Stimulated activated CD8-positive, alpha-beta memory T cell treated with anti-CD3 and anti-CD28 coated beads, Interleukin-4, amount 100 ng/mL, for 24 hours (primary cell): ENCODE measurements at places on chromosomes 1 and 21.

DNA sequence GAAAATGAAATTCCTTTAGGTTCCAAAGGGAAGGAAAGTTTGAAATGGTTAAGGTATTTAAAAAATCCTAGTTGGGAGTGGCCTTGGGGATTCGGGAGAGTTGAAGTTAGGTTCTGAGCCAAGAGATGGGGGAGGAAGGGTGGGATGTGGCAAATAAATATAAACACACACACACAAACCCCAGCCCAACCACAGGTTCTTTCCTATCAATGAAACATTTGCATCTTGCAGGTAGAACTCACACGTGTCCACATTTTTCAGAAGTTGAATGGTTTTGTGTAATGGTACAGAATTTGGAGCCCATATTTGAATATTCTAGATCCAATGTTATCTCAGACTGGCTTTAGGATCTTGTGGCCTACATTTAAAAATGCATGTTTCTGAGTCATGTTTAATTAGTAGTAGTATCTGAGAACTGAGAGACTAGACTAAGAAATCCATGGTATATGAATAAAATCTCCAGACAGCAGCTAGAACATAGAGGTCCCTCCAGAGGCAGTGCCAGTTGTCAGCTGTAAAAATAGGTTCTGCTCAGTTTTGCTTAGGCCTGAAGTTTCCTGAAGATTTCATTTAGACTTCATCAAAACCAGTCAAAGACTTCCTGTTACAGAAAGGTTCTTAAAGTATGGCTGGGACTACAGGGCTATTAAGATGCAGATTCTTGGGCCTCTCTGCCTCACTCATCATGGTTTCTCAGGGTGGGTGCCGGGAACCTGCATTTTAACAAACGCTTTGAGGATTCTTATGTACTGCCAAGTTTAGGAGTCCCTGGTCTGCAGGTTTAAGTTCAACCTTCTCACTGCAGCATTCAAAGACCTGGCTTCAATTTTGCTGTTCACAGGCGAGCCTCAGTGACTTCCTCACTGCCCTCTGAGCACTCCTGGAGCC, 21.3 kb downstream of the RUNX1 start:
- DNase-seq: no peak

GRCh38 chr1:58911841-58912499, 128.1 kb upstream of the JUN start:
- no peak for DNase-seq

DNA sequence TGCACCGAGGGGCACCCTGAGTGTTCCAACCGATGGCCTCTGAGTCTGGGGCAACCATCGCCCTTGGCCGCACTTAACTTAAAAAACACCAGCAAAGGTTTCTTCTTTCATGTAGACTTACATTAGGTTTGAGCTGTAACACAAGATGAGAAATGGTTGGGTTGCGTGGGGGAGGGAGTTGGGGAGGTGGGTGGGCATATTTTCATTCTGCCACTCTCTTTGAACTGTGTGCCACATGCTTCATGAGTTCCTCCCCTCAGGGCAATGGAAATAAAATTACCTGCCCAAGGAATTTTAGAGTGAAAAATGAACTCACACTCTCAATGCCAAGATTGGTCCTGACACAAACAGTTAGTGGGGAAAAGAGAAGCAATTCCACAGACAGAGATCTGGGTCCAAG, 430.1 kb upstream of the USP24 start:
- DNase-seq: no peak

DNA sequence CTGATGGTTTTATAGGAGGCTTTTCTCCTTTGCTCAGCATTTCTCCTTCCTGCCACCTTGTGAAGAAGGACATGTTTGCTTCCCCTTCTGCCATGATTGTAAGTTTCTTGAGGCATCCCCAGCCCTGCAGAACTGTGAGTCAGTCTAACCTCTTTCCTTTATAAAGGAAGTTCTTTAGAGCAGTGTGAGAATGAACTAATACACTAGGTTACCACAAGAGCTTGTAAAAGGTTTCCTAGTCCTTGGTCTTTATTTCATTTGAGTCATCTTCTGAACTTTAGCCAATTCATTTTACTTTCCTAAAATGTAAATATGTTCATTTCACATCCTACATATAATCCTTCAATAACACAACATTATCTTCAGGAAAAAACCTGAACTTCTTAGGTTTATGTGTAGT, 365.3 kb downstream of the HHIPL2 start:
- DNase-seq: no peak

DNA sequence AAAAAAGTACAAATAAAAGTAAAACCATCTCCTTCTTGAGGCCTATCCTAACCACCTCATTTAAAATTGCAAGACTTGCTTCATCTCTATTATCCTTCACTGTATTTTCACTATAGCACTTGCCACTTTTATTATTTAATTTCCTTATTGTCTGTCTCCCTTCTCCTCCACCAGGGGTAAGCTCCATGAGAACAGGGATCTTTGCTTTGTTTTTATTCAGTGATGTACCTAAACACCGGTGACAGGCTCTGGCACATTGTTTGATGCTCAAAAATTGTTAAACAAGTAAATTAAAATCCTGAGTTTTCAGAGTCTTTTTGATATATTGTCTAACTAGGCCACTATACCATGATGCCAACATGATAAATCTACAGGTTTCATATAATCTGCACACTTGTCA, 17.2 kb upstream of the SPEN start:
- no peak for DNase-seq

GRCh38 chr1:114495486-114495885, 15.5 kb downstream of the TRIM33 start:
- no peak for DNase-seq

DNA sequence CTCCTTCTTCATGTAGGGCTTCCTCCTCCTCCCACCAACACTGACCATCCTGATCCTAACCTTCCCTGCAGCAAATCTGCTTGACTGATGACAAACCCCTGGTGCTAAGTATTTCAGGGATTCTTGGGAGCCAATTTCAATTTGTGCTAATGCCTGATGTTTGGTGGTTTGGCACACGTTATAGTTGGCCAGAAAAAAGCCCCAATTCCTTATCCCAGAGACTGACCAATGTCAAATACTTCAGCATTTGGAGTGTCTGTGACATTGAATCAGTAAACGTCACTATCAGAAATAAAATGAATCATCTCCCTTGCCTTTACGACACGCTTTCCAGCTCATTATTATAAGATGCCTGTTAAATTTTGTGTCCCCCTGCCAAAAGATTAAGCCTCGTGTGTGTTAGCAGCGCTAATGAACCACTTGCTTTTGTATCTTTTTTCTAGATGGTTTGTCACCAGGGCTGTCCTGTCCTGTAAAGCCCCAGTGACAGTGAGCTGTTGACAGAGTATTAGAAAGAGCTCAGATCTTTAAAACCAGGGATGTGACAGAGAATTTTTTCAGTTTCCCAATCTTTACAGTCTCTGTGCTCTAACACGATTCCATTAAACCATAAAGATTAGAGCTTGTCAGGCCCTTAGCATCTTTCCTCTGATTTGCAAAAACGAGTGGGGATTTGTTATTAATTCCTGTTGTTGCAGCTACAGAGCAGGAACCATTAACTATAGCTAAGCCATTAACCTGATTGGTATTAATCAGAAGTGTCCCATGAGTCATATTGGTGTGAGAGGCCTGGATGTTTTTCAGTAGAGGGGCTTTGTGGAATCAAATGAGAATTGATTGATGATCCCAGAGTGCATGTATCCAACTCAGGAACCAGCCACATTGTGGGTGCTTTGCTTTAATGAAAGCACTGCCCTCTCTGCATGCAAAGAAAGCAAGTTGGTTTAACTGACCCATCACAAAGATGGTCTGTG, 665.1 kb upstream of the PLXNA2 start:
- DNase-seq: no peak

DNA sequence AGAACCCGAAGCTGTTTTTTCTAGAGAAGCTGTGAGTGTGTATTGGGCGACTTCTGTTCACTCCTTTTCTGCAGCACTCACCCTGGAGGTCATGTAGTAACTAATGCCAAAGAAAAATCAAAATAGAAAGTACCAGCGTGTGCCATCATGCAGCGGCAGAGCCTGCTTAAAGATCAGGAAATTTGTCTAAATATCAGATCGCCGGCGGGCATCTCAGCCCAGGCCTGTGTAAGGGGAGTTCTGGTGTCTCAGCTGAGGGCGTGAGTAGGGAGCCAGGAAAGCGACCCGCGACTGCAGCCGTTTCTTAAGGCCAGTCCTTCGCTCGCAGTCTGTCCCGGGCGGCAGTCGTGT, 768 bp downstream of the EDARADD start:
- no peak for DNase-seq

DNA sequence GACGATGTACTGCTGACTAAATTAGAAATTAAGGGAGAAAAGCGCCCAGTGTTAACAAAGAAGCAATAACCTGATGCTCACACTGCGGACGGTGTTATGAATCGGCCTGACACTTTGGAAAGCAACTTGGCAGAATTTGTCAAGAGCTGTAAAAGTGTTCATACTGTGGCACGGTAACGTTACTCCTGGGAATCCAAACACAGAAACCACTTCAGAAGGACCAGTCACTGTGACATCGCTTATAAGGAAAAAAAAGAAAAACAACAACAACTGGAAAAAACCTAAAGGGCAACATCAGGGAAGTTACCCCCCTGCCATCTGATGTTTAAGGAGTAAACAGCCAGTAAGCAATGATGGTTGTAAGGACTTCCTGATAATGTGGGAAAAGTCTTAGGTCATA, 27.7 kb downstream of the CAPZB start:
- no peak for DNase-seq

GRCh38 chr1:63859480-63860275, 85.9 kb downstream of the ROR1 start:
- no peak for DNase-seq

DNA sequence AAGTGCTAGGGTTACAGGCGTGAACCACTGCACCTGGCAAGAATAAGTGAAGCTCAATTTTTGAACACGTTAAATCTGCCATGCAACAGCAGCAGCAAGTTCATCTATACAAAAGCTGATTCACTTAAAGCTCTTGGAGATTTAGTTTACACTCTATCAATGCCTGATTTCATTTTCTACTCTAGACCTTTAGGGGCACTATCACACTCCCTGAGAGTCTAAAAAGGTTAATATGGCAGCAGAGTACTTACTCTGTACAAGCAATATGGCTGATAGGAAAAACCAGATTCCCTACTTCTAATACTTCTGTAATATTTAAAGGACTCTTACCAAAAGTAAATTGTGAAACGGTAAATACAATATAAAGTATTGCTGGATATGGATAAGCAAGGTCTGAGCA, 4.8 kb downstream of the RBM34 start:
- DNase-seq: no peak

DNA sequence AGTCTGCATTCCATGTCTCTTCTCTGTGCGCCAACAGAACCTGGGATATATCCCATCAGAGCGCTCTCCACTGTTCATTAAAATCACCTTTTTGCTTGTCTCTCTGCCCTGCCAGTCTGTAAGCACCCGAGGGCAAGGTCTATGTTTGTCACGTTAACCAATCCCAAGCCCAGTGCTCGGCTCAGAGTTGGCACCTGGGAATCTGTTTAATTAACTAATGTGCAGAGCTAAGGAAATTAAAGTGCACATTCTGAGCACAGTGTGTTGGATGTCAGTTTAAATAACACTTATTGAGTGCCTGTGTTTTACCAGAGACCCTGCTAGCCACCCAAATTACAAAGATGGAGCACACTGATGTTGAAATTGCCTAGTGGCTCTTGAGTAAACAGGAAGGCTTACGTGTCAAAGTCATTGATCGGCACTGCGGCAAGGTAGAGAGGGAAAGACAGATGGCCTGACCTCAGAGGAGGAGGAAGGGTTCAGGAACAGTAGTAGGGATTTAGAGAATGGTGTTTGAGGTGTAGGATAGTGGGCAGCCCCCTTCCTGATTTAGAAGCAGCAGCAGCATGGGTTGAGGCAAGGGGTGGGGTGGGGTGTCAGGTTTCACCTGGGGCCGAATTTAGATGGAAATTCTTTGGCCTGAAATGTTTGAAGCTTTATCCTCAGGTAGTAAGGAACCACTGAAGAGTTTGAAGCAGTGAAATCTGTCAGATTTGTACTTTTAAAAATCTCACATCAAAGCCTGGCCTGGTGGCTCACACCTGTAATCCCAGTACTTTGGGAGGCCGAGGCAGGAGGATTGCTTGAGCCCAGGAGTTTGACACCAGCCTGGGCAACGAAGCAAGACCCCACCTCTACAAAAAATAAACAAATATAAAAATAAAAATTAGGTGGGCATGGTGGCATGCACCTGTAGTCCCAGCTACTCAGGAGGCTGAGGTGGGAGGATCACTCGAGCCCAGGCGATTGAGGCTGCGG, 7.7 kb downstream of the ARMH1 start:
- no peak for DNase-seq

DNA sequence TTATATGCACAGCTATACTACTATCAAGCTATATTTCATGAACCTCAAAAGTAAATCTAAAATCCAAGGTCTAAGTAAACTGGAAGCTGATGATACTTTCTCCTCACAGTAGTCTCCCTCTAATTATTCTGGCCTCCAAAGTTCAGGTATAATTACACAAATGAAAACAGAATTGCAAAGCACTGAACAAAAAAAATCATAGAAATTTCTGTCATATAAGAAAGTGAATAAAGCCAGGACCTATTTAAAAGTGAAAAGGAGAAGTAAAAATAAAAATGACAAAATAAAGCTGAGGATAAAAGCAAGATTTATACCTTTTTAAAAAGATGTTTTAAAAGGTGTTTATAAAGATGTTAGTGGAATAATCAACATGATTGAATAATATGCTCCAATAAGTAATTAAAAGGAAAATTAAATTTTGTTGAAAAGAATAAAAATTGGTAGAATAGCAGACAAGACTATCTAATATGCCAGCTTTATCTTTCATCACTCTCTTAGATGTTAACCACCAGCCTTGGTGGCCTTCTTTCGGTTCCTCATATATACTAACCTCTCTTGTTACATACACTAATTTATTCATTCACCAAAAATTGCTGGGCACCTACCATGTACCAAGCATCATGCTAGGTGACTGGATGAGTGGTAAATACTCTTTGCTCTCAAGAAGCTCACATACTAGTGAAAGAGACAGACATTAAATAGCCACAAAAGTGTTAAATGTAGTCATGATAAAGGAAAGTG, 25.1 kb downstream of the SHCBP1L start:
- DNase-seq: no peak

DNA sequence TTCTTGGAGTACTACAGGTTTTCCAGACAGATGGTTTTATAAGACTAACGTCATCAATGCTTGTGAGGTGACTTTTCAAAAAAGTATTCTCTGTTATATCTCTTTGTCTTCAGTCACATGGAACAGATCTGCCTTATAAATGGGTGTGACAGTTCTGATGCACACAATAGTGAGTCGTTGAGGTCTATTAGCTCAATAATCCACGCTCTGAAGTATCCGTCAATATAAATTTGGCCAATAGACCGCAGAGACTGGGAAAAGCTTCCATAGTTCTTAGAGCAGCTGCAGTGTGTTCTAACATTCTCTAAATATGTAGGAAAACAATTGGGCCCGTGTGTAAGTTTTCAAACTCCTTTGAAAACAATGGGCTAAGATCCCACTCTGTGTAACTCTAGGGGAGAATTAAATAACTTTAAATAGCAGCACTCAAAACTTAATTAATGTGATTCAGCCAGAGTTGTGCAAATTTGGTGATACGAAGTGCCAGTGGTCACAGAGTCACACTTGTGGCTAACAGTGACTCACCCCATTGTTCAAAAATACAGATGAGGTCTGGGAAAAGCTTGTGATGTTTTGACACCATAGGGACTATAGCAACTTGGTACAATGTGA, 316.0 kb downstream of the LMO4 start:
- DNase-seq: no peak

- no peak for DNase-seq
These were observed 836.7 kb upstream of the ADAMTS5 start for GRCh38 chr21:27803571-27803970.

GRCh38 chr1:234239936-234240335, 133.3 kb upstream of the COA6 start:
- DNase-seq: no peak

GRCh38 chr1:98910827-98911226, 93.8 kb downstream of the PLPPR5 start:
- no peak for DNase-seq

- DNase-seq: no peak
These were observed 8.6 kb downstream of the SEMA6C start for GRCh38 chr1:151137789-151138188.
